Upper lobe of left lung (tissue), 6 donors: ENCODE measurements at places on chromosomes 16 and 17.
A peak's percentile ranks its signal among the peaks of the same experiment; 100 is the strongest.

DNA sequence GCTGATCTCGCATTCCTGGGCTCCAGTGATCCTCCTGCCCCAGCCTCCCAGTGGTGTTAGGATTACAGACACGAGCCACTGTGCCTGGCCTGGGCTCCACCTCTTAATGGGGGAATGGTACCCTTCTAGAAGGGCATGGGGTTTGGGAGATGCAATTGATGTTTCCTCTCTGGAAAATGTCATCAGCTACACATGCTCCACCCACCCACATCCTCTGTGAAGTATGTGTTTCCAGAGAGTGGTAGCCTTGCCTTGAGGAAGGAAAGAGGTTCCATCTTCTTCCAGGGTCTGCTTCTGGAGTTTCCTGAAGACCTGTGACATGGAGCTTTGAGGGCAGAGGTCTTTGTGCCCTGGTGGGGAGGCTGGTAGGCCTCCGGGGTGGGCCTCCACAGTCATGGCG is 45.2 kb upstream of the GSE1 start:
- no peak for DNase-seq

DNA sequence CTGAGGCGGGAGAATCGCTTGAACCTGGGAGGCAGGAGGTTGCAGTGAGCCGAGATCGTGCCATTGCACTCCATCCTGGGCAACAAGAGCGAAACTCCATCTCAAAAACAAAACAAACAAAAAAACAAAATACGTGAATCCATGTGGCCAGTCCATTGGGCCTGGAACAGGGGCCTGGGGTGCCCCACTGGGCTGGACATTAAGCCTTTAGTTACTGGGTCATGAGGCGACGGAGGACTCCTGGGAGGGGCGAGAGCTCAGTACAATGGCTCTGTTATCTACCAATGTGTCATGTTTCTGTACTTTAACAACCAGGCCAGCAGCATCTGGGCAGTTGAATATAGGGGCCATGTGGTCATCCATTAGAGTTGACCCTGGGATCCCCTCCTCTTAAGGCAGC is 18.9 kb upstream of the CLEC18A start:
- DNase-seq, result no peak

DNA sequence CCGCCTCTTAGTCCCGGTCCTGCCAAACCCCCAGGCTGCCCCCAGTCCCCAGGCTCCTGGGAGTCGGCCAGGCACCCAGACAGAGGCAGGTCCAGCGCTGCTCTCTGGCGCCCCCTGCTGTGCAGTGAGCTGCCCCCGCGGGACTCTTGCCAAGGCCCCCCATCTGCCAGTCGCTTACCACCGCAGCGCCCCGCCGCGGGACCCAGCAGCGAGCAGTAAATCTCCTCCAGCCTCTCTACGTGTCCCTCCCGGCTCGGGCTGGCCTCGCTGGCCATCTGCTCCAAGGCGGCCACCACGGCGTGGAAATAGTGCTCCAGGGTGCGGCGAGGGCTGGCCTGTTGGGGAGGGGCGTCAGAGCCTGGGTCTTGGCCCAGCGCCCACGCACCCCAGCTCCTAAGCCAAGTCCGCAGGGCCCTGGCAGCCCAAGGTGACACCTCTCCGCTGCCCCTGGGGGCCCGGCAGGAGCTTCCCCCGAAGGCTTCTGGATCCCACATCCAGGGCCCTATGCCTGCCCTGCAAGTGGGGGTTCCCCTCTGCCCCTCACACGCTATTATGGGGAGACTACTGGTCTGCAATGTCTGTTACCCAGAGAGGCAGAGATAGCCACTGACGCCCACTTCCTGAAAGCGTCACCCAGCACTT is 33.7 kb upstream of the MFSD6L start:
- peak; percentile 81 for DNase-seq

DNA sequence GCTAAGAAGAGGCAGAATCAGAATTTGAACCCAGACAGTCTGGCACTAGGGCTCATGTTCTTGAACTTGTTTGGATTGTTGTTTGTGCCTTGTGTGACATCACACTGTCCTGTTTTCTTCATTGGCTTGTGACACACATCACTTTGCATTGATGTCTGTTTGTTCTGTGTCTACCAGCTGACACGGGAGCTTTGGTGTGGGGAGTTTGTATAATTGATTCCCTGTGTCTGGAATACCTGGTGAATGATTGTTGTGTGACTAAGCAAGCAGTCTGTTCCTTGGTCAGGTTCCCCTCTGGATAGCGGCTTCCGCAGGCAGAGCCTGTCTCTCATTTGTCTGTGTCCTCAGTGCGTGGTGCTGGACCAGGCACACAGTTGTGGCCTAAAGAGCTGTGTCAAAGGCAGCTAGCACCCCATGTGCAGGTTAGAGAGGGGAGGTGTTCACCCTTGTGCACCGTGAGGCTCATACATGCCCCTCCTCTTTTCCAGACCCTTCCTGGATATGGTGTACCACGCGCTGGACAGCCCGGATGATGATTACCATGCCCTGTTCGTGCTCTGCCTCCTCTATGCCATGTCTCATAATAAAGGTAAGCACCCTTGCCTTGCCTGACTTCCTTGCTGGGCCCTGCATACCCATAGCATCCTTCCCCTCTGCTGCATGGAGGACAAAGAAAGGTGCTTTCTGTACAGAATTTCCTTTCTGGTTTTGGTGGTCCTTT is 80.1 kb downstream of the CLEC16A start:
- DNase-seq, result no peak

DNA sequence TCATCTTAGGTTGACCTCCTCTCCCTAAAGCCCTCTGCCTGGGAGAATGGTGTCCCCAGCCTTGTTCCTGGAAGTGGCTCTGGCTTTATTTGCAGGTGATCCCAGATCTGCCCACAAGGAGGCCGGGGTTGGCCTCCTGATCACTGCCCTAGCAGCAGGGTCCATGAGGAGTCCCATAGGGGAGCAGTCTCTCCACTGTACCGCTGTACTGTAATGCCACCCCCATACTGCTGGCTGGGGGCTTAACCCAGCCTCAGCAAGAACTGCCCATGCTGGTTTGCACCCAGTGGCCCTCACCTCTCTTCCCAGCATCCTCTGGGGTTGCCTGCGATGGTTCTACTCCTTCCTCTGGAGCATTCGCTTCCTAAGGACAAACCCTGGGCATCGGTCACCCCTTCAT is 39.1 kb downstream of the PSME3IP1 start:
- DNase-seq, result no peak

DNA sequence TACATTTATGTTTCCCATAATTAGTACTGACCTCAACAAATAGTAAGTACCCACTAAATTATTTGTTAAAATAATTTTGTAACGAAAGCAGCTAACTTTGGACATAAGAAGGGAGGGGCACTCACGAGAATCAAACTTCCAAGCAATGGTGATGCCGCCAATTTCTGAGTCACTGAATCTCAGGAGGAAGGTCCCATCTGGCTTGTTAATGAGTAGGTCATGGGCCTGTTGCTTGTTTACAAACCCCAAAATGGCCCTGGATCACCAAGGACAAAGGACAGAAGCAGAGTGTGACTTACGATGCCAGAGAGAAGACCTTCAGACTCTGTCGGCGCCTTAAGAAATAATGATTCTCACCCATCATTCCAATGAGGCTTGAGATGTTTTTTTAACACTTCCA is 15.8 kb upstream of the GHDC start:
- DNase-seq, result no peak

GRCh38 chr16:62408760-62409159 is 372.5 kb upstream of the CDH8 start:
- DNase-seq, result no peak

DNA sequence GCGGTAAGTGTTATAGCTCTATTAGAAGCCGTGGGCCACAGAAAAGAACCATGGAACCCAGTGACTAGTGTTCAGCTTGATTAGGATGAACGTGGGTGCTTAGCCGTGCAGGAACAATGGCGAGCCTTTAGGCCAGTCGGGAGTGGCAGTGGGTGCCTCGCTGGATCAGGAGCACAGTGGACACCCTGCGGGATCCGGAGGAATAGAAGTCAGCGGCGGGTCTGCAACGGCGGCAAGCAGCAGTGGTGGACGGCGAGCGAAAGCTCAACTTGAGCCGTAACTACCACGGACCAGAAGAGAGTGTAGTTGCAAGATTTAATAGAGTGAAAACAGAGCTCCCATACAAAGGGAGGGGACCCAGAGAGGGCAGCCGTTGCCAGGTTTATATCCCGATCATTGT is 37.3 kb upstream of the CDH15 start:
- DNase-seq, result no peak

GRCh38 chr17:38544839-38545209 is 60.9 kb downstream of the SRCIN1 start:
- no peak for DNase-seq

- no peak for DNase-seq
Observed at GRCh38 chr16:49636608-49637007, 219.3 kb downstream of the ZNF423 start.

DNA sequence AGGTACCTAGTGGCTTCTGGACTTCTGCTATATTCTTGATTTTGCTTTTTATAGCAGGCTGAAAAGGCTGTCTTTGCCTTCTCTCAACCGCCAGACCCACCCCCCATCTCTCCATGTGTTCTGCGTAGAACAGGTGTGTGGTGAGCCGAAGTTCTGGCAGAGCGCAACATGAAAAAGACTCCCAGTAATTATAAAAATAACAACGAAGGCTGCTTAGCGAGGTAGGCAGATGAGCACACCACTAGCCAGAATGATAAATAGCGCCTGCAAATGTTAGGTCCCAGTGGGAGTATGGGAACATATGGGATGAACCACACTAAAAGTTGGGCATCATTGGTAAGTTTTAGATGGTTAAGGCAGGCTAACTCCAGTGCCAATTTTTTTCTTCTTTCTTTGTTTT is 14.0 kb upstream of the RBFOX1 start:
- no peak for DNase-seq

GRCh38 chr17:72393553-72393952 is 272.7 kb downstream of the SOX9 start:
- DNase-seq, result no peak
